NCI-H1105 (cell line): ENCODE measurements at places on chromosomes 2 and 18.

- DNase-seq: no peak
Observed at GRCh38 chr2:71463342-71463654, 9.9 kb downstream of the DYSF start.

DNA sequence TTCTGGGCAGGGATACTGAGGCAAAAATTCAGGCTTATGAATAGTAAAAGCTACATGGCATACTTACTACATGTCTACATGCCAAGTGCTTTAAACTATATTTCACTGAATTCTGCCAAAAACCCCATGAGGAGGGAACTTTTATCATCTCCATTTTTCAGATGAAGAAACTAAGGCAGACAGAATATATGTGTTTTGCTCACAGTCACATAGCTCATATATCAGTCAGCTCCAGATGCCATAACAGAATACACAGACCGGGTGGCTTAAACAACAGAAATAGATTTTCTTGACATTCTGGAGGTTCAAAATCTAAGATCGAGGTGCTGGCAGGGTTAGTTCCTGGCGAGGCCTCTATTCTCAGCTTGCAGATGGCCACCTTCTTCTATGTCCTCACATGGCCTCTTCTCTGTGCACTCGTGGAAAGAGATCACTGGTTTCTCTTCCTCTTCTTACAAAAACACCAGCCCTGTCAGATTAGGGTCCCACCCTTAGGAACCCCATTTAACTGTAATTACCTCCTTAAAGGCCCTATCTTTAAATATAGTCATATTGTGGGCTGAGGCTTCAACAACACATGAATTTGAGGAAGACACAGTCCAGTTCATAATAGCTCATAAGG lies 27.1 kb upstream of the CREB1 start:
- DNase-seq: no peak

DNA sequence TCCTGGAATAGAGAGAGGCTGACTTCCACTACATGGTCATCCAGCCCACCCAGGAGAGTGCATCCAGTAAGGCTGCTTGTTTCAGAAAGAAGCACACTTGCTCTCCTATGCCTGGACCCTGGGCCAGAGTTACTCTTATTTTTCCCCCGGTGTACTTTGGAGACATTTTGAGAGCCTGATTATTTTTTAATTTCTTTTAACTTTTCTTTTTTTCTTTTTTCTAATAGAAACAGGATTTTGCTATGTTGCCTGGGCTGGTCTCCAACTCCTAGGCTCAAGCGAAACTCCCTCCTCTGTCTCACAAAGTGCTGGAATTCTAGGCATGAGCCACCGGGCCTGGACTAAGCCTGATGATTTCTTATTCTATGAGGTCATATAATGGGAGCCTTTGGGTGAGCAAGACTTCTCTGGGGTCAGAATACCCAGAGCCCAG lies 62.2 kb downstream of the RPL37A start:
- no peak for DNase-seq

DNA sequence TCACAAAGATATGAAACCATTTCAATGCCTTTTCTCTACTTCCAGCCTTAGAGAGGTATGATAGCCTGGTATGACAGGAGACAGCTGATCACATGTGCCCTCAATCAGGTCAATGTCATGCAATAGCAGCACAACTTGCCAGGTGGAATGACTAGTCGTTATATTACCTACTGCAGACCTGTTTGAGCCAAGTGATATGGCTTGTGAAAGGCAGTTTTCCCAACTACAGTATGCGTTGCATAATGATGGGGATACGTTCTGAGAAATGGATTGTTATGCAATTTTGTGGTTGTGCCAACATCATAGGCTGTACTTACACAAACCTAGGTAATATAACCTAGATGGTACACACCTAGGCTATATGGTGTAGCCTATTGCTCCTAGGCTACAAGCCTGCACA lies 262.8 kb downstream of the ICOS start:
- no peak for DNase-seq

DNA sequence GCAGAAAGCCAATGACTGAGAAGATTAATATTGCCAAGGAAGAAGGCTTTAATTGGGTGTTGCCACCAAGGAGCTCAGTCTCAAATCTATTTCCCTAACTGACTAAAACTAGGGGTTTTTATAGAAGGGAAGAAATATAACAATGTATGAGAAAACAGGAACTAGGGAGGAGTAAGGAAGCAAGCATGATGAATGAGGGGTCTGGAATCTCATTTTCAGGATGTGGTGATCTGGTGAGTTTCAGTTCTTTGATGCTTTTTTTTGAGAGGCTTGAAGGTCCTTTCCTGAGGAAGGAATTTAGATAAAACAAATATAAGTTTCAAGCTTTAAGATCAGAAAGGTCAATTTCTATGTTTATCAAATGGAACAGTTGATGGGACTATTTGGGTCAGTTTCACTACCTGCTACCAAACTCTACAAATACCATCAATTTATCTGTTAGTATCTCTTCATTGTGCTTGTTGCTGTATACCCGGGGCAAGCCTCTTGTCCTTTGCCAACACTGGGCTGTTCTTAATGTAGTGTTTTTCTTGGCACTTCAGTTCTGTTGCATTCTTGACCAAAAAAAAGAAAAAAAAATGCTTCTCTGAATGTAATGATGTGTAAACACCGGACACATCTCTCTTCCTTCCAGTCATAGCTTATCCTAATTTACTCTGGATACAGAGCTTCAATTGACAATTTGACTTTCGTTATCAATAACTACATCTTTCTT lies 357.0 kb downstream of the GALNT13 start:
- DNase-seq: no peak

DNA sequence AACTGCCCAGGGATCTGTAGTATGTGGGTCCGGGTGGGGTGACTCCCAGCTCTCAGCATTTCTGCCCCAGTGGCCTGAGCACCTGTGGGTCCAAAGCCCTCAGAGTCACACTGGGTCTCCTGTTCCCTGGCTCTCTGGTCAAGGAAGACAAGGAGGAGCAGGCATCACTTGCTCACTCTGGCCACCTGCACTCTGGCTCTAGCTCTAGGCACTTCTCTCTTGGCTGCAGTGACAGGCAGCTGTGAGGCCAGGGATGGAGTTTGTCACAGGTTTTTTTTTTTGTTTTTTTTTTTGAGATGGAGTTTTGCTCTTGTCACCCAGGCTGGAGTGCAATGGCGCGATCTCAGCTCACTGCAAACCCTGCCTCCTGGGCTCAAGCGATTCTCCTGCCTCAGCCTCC lies 84.6 kb downstream of the HS1BP3 start:
- no peak for DNase-seq

GRCh38 chr2:227153758-227154486 lies 10.1 kb downstream of the COL4A4 start:
- DNase-seq: no peak

DNA sequence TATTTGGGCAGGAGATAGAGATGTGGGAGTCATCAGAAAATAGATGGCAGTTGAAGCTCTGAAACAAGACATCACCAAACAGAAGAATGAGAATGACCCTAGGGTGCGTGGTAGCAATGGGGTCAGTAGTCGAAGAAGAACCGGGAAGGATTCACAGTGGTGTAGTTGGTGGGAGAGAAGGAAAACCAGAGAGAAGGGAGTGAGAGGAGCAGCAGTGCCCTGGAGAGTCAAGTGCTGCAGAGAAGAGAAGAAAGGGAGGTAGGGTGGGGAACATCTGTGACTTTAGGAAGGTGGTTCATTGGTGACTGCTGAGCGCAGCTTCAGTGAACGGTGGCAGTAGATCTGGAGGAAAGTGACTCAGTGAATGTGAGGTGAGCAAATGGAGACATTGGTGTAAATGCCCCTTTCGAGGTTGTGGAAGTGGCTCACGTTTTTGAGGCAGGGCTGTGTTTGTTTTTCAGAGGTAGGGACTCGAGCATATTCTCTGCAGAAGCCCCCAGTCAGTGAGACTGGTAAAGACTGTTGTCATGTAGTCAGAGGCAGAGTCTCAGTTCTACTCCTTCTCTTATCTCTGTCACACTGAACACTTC lies 36.4 kb downstream of the CDC42EP3 start:
- no peak for DNase-seq

- DNase-seq: peak; percentile 28
Observed at GRCh38 chr2:44291281-44292248, 16.3 kb downstream of the SLC3A1 start.

DNA sequence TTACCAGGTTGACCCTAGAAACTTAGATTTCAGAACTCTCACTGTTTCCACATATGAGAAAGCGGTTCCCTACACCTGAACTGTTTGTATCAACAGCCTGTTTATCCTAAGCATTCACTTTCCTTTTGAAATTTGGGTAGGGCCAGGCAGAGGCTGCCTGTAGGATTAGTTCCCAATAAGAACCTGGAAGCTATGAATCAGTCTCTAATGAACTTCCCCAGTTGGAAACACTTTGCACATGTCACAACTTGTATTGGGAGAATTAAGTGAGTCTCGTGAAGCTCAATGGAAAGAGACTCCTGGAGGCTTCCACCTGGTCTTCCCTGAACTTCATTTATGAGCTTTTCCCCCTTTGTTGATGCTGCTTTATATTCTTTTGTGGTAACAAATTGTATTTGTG lies 486.6 kb upstream of the HS6ST1 start:
- no peak for DNase-seq

DNA sequence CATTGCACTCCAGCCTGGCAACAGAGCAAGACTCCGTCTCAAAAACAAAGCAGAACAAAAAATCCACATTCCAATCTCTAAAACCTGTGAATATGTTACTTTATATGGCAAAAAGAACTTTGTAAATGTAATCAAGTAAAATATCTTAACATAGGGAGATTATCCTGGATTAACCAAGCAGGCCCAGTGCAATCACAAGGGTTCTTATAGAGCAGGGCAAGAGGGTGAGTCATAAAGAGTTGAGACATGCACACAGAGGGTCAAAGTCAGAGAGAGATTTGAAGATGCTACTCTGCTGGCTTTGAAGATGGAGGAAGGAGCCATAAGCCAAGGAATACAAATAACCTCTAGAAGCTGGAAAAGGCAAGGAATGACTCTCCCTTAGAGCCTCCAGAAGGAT lies 60.9 kb upstream of the SLC9A2 start:
- DNase-seq: no peak

DNA sequence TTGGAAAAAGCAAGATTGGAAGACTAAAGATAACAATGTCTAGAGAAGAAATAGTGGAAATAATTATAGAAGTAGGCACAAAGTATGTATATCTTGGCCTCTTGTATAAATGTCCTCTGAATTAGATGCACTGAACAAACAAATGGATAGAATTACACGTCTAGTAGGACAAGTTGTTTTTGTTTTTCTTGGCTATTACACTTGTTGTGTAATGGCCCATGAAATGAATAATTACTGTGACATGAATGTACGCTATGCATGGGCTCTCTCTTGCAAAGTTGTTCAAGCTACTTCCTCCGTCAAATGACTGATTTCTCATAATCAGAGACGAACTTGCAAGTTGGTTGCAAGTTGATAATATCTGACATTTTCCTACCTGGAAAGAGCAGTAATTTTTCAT lies 126.2 kb downstream of the PDE1A start:
- peak; percentile 57 for DNase-seq

DNA sequence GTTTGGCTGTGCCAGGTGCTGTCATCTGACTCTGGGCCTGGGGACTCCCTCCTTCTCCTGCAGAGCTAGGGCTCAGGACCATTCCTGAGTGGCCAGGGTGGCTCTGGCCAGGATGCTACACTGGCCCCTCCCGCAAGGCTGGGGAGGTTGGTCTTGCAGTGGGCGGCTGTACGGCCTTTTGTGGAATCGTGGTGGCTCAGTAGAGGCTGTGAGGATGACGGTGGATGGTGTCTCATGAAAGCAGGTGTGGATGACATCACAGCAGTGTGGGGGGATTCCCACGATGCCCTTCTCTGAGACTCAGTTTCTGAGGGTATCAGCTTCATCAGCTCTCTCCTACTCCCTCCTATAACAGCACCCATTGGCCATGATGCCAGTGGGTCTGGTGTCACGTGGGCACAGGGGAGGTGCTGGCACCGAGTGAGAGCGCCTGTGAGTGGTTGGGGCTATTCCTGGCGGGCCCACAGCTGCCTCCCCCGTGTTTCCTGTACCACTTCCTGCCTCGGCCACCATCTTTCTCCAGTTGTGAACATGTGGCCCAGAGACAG lies 144.2 kb upstream of the HDAC4 start:
- DNase-seq: no peak

DNA sequence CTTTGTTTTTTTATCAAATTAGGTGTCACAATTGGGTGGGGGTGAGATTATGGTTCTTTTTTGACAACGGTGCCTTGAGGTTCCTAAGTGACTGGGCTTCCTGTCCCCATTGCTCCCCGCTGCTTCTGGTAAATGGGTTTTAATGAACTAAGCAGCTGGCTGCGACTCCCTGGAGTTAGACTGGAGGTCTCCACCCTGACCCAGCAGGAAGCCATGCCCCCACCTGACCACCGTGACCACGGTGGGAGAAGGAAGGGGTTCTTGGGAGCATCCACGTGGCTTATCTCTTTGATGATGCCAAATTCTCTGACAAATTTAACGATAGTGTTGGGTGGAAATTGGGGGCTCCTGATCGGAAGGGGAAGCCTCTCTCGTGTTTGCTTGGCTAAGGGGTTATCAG lies 12.2 kb downstream of the CNDP2 start:
- no peak for DNase-seq

DNA sequence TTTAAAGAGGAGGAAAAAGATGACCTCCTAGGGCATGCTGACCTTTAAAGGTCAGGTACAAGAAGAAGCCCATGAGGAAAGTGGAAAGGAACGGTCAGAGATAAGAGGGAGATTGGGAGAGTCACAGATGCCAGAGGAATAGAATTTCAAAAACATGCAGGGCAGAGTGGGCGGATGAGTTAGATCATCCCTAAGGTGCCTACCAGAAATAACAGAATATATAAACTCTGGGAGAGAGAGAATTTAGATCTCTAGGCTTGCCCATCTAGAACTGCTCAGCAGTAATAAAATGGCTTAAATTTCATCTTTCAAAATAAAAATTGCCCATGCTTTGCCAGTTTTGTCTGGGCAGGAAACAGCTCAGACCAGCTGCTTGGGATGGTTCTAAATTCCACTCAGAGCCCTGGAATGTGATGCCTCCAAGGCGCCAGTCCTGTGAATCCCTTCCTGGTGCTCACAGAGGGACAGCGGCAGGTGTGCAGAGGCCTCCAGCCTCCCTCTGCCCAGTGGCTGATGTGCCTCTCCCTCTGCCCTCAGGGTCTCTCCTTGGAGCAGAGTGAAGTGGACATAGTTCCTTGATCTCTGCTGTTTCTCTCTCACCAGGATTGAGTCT lies 130.9 kb downstream of the ANTXR1 start:
- no peak for DNase-seq

DNA sequence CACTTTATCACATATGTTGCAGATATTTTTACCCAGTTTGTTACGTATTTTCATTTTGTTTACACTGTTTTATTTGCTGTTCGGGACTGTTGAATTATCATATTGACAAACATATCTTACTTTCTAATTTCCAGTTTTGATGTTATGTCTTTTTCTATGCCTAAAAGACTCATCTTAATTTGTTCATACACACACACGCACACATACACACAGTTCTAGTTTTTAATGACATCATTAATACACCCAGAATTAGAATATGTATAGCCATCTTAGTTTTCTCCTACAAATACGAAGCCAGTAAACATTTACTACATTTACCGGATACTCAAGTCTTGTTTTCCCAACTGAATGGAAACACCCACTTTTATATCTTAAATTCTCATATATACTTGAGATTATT lies 29.2 kb downstream of the ALS2 start:
- DNase-seq: no peak

- no peak for DNase-seq
Observed at GRCh38 chr2:207141386-207141785, 24.4 kb downstream of the KLF7 start.
